ENCODE measurements at places on chromosomes 3 and 15.

DNA sequence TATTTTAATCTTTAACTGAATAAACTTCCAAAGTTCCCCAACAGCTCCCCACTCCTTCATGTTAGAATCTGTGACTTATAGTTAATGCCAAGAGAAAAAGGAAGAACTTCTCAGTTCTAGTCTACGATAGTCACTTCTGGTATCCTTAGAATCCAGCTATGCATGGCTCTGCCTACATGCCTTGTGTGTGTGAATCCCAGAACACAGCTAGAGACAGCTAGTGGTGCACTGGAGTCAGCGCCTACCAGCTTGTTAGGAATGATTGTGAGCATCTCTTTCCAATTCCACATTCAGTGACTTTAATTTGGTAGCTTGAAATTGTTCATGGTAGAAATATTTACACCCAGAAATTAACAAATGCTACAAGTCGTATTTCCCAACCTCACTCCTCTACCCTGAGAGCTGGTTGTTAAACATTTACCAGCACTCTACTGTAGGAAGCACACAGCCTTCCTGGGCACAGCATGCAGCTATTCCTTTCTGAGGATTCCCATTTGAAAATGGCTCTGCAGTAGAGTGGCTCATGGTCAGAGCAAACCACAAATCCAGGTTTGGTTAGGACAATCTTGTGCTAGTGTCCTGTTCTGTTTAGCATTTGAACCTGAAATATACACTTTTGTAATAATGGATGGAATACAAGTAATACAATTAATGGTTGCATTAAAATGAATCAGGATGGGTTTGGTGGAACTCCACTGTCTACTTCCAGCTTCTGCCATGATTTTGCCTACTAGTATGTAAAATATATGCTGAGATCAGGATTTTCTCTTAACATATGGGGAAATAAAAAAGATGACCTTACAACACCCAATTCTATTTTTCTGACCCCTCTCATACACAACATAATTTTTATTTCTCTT, 371.0 kb upstream of the GBE1 start:
- DNase-seq: no peak

DNA sequence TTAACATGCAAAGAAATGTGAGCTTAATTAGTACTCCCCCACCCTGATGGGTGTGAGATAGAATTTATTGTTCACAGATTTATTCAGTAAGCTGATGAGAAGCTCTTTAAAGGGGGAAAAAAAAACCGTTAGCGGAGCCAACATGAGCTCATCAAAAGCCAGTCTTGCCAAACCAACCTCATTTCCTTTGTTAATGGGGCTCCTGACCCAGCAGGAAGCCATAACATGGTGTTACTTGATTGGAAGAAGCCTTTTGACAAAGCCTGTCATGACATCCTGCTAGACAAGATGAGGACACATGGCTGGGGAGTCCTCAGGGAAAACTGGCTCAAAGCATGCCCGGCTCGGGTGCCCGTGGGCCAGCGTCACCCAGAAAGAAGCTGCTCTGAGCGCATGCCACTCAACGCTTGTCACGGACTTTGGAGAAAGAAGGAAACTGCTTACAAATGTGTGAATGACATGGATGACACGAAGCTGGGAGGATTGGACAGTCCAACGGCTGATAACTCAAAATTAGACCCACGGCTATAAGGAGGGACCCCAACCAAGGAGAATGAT, 64.6 kb downstream of the SLCO2A1 start:
- no peak for DNase-seq

GRCh38 chr3:67033079-67033478, 35.0 kb downstream of the KBTBD8 start:
- no peak for DNase-seq

DNA sequence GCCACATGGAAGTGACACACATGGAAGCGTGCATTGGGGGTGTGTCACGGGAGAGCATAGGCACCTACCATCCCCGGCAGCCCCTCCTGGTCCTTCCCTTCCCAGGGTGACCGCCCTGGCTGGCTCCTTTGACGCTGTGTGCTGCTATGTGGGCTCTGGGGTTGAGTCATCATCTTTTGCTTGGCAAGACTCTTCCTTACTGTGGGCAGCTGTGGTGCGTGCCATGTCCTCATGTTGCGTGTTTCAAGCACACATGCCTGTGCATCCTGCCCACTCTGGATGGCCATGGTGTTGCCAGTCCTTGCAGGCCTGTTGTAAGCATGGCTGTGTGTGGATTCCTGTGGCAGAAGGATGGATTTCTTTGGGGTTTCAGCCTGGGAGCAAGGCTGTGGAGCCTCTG, 14.0 kb downstream of the PLXNA1 start:
- DNase-seq: no peak

DNA sequence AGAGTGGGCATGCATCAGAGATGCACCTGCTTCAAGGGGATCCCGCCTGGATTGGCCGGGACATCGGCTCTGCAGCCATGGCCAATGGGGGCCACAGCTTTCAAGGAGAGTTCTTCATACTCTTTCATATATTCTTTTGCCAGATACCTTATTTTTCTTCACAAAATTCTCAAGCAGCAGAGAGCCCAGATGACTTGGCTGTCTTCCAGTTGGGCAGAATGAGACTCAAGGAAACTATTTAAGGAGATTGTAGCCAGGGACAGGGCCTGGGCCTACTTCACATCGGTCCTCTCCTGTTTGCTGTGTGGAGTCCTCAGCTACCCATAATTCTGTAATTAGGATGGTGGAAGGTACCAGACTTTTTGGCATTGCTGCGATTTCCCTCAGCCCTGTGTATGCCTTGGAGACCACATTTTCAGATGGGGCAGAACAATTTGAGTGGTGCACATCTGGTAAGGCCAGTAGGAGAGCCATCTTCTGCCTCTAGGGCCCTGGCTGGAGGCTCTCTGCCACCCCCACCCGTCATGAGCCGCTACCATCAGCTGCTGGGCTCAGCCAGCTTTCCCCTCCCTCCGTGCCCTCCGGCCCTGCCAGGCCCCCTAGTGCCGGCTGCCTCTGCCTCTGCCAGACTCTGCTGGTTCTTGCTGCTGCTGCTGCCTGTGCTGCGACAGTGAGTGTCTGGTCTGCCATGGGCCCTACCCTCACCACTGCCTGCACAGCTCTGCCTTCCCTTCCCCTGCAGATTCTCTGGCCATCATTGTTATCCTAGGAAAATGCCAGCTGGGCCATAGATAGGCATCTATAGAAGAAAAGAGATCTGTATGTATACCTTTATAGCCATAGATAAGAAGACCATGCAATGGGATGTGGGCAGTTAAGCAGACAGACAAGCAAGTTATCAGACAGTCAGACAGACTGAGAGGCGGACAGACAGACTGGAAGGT, 6.7 kb downstream of the PLIN1 start:
- no peak for DNase-seq

DNA sequence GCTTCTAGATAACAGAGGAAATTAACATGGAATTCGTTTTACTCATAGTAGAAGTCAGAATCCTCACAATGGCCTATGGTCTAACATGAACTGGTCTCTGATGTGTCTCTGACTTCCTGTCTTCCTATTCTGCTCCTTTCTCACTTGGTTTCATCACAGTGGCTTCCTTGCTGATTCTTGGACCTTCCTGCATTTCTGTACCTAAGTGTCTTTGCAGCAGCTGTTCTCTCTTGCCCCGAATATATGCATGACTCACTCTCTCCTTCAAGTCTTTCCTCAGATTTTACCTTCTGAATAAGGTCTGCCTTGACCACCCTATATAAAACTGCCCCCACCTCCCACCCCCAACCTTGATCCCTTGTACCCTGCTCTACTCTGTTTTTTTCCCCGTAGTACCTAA, 14.1 kb downstream of the ARL13B start:
- DNase-seq: no peak

DNA sequence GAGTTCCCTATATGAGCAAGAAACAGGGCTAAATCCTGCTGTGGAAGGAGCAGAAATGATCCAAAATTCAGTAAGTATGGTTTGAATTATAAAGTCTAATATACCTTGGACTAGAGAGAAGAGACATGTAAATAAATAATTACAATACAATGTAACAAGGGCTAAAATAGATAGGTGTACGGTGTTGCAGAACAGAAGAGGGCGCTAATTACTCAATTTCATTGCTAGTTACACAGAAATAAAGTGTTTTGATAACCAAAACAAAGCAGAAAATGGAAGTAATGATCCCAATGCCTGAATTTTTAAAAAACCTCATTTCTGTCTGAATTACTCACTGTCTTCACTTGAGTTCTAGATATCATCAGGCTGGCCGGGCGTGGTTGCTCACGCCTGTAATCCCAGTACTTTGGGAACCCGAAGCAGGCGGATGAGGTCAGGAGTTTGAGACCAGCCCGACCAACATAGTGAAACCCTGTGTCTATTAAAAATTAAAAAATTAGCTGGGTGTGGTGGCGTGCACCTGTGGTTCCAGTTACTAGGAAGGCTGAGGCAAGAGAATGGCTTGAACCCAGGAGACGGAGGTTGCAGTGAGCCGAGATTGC, 8.3 kb upstream of the PLCH1 start:
- DNase-seq: no peak

GRCh38 chr3:196624067-196624790, 15.3 kb upstream of the NRROS start:
- peak; percentile 62 for DNase-seq

- DNase-seq: no peak
These were observed 86.2 kb downstream of the TBC1D5 start for GRCh38 chr3:17656264-17656663.

- DNase-seq: no peak
These were observed 4.9 kb upstream of the MST1R start for GRCh38 chr3:49908373-49909199.

DNA sequence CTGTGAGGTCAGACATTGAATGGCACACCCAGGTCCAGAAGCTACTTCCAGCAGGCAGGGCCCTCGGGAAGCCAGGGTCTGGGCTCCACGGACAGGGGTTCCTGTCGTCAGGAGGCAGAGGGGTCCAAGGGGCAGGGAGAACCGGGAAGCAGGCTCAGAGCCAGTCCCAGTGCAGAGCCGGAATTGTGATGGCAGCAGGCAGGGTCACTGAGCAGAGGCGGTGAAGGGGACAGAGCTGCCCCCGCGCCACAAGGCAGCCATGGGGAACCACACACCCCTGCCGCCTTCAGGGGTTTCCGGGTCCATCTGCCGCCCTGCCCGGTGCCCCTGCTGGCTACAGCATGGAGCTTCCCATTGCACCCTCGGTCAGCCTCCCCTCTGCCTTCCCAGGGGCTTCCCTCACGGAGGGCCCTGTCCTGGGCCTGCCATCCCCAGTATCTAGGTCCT, 136.9 kb downstream of the NSMCE3 start:
- DNase-seq: no peak

GRCh38 chr15:92974183-92974915, 74.2 kb downstream of the CHD2 start:
- DNase-seq: no peak

DNA sequence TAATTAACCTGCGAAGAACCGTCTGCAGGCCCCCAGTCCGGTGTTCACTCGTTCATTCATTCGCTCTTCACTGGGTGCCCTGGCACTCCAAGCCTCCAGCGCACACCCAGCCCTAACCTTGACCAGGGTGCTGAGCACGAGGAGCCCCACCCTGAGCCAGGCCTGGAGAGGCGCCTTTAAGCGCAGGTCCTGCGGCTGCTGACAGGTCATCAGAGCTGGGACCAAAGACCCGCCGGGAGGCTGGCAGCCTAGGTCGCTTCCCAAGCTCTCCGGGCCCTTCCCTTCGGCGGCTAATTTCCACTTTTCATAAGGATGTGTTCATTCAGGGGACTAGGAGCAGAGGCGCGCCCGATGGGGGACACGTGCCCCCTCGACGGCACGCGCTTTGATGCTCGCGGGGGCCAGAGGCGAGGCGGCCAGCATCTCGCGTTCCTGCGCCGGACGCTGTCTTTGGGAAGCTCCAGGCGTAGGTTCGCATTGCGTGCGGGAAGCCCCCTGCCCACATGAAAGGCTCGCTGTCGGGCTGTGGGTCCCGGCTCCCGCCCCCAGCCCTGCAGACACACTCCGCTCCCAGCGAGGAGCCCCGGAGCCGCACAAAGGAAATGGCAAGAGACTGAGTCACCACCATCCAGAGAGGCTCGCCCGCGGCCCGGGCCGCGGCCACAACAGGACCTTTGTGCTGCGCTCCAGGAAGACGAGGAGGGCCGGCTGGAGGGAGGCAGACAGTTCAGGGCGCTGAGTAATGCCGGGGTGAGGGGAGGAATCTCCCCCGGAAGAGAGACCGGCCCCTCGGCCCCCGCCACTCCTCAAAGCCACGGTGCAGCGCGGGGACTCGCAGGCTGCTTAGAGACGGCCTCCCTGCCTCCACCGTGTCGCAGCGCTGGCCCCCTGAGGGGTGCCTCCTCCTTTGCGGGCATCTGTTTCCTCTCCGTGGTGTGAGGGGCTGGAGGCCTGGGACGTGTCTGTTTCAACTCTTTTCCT, 266.4 kb upstream of the HES1 start:
- peak; percentile 57 for DNase-seq

GRCh38 chr3:105781871-105782270, 86.9 kb downstream of the CBLB start:
- no peak for DNase-seq

DNA sequence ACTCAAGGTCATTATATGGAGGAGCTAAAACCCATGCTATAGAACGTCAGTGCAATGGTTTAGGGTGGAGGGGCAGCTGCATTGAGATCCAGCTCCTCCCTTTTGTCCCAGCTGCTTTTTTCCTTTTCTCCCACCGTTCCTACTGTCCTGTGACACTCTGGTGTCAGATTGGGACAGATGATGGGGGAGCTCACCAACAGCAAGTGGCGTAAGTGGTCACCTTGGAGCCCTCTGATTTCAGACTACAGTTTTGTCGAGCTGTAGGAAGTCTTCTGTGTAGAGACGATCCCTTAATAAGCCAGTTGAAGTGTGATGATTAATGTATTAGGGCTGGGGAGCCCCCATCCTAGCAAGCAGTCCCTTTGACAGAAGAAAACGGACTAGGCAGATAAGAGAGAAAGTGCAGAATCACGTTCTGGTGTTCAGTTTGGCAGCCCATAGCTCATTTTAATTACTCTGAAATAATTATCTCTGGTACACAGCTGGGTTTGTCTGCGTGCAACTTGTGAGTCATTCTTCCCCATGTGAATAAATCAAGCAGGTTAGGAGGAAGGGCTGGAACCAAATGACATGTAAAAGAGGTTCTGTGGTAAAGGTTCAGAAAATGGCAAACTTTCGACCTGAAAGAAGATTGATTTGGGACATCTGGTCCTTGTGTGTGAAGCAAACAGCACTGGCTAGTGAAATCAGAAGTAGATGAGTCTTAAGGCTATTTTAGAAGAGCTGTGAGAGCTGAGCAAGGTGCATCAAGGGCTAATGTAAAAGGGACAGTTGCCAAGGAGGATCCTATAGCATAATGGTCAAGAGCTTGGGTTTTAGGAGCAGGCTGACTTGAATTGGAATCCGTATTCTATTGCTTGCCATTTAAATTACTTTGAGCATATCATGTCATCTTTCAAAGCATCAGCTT, 241.4 kb downstream of the EDEM1 start:
- DNase-seq: no peak

DNA sequence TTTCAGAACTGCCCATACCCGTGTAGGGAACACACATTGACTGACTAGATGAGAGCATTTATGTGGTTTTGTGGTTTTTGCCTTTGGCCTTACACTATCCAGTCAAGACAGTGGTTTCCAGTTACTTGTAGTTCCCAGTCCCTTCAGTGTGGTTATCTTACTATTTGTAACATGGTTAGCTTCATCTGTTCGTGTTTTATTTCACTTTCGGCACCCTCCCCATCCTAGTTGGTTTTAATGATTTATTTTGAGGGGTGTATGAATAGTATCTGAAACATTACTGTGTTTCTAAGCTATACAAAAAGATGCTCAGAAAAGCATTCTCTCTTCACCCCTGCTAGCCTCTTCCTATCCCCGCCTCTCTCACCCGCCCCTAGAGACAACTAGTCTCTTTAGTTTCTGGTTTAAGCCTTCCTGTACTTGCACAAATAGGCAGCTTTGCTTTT, 14.1 kb downstream of the LYSMD4 start:
- DNase-seq: no peak

Measured in stimulated activated naive CD8-positive, alpha-beta T cell treated with anti-CD3 and anti-CD28 coated beads, Interleukin-15, Interleukin-2, amounts not matched to agents 100 U/mL and 50 U/mL, for 24 hours (primary cell).